Stimulated activated CD4-positive, alpha-beta T cell treated with anti-CD3 and anti-CD28 coated beads, Interleukin-15, amount 100 ng/mL, for 1 hour (primary cell): ENCODE measurements at places on chromosomes 3 and 15.

GRCh38 chr15:57183614-57184344 is 192.5 kb upstream of the CGNL1 start:
- DNase-seq = no peak

- no peak for DNase-seq
Measured at GRCh38 chr15:33581032-33581431, 270.3 kb downstream of the RYR3 start.

GRCh38 chr3:8595695-8596115 is 48.9 kb downstream of the SSUH2 start:
- DNase-seq = no peak

DNA sequence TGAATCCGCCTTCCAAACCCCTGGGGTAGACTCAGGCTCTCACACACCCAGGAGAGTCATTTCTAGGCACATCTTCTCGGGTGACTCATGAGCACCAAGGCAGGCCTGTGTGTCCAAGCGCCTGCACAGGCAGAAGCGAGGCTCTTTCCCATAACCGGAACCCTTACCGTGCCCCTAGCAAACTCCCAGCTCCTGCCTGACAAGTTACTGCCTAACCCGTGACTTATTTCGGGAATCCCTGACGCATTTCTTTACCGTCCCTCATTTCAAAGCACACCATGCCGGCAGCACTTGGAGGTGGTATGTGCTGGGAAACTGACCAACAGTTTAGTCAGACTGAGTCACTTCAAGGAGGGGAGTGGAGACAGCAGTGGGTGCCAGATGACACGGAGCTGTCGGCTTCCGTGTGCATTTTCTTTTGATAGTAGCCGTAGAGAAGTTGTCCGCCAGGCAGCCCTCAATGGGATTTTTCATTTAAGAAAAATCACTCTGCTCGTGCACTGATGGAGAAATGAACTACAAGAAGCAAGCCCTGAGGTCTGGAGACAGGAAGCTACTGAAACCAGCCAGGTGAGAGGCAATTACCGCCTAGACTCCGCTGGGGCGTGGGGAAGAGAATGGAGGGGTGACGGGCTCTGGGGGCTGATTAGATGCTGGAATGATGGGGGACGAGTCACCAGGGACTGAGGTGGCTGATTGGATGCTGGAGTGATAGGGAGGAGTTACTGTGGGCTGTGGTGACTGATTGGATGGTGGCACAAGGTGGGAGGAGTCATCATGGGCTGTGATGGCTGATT is 17.3 kb upstream of the HRH1 start:
- DNase-seq = no peak

- no peak for DNase-seq
Measured at GRCh38 chr3:185339945-185340344, 23.0 kb upstream of the MAP3K13 start.

- no peak for DNase-seq
Measured at GRCh38 chr3:60906283-60906682, 345.0 kb downstream of the FHIT start.

GRCh38 chr3:52361898-52362297 is 45.8 kb downstream of the DNAH1 start:
- no peak for DNase-seq

DNA sequence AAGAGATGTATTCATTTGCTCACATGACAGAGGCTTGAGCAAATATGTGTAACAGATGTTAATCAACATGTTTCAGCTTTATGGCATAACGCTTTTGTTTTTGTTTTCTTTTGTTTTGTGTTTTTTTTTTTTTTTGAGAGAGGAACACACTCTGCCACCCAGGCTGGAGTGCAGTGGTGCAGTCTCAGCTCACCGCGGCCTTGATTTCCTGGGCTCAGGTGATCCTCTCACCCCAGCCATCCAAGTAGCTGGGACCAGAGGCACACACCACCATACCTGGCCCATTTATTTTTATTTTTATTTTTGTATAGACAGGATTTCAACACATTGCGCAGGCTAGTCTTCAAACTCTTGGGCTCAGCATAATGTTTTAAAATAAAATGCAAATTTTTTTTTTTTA is 1504.4 kb upstream of the CADM2 start:
- DNase-seq = no peak

- no peak for DNase-seq
Measured at GRCh38 chr15:62545467-62546227, 380.6 kb upstream of the C2CD4B start.

- no peak for DNase-seq
Measured at GRCh38 chr3:72361990-72362389, 486.3 kb downstream of the SHQ1 start.

GRCh38 chr3:10247679-10248183 is 528 bp upstream of the TATDN2 start:
- no peak for DNase-seq

DNA sequence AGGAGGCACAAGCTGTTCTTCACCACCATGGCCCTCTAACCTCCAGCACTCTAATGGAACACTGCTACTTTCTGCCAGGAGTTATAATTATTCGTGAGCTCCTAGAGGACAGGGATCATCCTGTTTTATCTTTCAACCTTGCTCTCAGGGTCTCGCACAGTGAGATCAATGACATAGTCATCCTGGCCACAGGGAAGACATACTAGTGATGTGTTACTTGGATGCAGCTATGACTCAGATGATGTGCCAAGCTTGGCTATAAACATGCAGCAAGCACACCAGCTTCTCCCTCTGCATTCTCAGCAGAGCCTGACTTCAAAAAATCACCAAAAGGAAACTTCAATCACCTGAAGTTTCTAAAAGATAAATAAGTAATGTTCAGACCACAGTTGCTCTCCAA is 203.8 kb upstream of the HES1 start:
- no peak for DNase-seq

- no peak for DNase-seq
Measured at GRCh38 chr3:18672561-18672960, 247.4 kb upstream of the SATB1 start.

DNA sequence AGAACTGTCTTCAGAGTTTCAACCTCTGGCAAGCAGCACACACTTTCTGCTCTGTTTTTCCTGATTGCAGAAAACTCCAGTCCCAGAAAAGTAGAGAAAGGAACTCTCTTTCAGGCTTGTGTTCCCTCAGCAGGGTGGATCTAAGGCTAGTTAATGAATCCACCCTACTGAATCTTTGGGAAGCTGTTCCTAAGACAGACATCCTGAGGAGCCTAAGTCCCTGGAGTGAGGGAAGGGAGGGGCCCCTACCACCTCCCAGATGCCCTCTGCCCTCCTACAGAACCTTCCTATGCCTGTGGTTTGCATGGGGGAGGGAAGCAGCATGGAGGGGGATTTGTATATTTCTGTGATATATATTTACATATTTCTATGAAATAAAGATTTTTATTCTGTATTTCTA is 124.4 kb downstream of the ANO10 start:
- no peak for DNase-seq

- no peak for DNase-seq
Measured at GRCh38 chr3:85877631-85878030, 918.8 kb downstream of the CADM2 start.

DNA sequence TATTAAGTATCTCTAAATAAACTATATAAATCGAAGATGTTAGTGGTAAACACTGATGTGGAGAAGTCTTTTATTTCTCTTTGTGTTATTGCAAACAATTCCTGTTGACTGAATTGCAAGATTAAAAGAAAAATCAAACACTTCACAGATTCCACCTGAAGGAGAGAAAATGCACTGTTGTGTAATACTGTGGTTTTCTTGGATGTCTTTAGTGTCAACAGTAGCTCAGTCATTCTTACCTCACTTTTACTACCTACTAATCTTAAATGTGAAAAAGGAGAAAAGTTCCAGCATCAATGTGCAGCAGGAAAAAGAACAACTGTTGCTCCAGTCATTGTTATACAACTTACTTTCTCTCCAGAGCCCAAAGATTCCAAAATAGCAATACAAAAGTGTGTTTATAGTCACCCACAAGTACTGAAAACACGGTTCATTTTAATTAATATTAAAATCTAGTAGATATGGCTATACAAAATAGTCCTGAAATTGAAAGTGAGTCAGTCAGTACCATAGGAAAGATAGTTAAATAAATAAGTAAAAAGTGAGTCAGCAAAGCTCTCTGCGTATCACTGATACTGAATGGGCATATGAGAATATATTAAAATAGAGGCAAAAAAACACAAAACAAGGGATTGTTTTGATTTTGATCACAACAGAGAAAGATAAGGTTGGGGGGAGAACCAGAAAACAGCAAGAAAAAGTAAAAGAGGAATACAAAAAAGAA is 90.5 kb upstream of the CSPG5 start:
- no peak for DNase-seq

DNA sequence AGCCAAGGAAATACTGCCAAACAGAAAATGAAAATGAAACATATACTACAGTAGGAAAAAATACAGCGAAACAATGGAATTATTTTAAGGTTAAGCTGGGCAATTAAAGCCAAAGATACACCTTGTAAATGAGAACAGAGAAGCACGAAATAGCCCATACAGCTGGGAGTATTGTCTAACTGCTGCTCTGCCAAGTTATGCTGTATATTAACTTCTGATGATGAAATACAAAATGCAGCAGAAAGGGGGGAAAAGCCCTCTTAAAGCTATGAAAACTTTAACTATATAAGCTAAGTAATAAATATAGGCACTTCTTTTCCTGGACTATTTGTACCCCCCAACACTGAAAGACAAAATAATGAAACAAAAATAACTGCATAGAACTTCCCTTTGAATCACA is 449.0 kb downstream of the FOXP1 start:
- DNase-seq = no peak

- no peak for DNase-seq
Measured at GRCh38 chr3:138359148-138359918, 11.0 kb downstream of the MRAS start.

- DNase-seq = no peak
Measured at GRCh38 chr15:65529762-65530317, 423 bp upstream of the HACD3 start.

DNA sequence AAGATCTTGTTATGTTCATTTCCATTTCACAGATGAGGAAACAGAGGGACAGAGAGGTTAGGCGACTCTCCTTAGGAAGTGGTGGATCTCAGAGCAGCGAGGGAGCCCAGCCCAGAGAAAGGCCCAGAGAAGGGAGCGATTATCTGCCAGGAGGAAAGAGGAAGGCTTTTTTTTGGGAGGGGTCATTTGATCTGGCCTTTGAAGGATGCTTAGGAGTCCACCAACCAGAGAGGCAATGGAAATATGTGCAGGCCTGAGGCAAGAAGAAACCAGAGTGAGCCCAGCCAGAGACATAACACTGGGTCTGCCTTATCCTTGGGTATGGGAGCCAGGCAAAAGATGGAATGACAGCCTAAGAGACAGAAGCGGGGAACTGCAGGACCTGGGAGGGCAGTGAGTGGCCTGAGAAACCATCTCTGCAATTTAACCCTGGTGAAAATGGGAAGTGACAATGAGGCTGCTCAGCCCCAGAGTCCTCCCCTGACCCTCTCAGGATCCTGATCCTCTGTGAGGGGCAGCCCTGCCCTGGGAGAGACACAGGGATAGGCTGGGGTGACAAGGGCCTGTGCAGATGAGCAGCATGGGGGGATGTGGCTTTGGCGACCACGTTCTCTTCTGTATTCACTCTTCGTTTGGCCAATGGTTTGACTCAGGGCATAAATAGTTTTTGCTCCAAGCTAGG is 163.2 kb downstream of the WNT7A start:
- DNase-seq = no peak

DNA sequence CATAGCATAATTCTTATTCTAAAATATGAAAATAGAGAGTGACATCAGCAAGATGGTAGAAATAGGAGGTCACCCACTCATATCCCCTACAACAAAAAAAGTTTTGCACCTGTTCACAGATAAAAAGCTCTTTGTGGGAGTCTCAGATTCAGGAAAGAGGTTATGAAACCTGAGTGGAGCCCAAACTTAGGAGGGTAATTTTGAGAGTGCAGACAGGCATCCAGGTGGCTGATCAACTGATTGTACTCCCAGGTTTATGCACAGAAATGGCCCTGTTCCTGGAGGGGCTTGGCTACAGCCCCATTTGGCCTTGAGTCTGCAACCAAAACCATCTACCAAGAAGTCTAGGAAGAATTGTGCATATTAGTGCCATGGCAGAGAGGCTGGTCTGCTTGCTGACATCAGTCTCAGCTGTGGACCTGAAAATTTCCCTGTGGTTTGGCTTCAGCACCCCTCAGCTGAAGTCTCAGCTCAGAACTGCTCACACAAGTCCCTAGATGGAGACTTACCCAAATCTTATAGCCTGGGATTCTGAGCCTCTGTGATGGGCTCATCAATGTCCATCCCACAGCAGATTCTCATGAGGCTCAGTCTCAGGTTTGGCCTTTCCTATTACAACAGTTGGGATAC is 291.6 kb downstream of the IL20RB start:
- no peak for DNase-seq

DNA sequence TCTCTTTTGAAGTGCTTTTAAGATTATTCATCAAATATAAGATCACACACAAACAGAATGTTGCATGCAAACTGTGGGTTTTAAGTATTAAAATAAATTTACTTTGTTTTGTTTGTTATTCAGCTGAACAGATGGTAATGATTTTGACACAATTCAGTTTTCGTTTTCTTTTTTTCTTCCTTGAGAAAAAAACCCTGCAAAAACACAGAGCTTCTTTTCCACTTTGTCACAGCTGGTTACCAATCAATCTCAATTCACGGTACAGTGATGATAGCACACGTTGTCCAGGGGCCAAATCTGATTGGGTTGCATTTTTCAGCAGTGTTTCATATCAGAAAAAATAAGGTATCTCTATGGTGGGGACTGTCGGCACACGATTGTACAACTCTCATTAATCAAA is 473.6 kb downstream of the ROBO2 start:
- DNase-seq = no peak

- no peak for DNase-seq
Measured at GRCh38 chr15:70955151-70955550, 62.5 kb downstream of the LRRC49 start.

DNA sequence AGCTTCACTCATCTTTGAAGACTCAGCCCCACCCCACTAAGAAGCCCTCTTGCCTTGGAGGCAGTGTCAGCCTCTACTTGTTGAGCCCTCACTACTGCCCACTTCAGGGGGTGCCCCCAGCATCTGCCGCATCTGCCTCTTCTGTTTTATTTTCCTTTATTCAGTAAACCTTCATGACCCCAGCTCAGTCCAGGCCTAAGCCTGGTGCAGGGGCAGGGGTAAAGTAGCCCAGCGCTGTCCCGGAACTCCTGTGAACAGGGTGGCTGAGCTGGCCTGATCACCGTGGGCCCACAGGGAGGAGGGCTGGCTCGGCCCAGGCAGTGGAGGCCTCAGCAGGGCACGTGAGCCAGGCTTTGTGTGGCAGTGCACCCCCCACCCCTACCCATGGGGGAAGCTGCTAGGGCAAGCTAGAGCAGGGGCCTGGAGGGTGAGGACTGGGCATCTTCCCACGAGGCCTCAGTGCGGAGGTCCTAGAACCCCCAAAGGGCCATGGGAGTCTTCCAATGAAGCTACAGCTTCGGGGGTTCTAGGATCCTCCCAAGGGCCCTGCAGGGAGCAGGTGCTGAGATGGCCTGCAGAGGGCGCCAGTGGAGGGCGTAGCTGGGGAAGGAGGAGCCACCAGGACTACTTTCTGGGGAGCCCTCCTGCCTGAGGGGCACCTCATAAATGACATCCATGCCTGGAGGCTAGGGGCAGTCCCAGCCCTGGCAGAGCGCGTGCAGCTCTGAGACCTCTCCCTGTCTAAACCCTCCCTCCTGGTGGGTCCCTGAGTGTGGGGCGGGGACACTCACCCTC is 36.0 kb downstream of the TSPAN3 start:
- DNase-seq = no peak
